ENCODE measurements at places on chromosomes 2 and 18. TPM values are rescaled to one million over a fixed set of nuclear protein-coding genes. Genes with fewer than 3 reads are reported as not detected.

GRCh38 chr2:105038383-105039061, 653 bp downstream of the MRPS9 start:
- no peak for DNase-seq
- H3K4me3 ChIP-seq = peak overlapping the region; percentile 80

DNA sequence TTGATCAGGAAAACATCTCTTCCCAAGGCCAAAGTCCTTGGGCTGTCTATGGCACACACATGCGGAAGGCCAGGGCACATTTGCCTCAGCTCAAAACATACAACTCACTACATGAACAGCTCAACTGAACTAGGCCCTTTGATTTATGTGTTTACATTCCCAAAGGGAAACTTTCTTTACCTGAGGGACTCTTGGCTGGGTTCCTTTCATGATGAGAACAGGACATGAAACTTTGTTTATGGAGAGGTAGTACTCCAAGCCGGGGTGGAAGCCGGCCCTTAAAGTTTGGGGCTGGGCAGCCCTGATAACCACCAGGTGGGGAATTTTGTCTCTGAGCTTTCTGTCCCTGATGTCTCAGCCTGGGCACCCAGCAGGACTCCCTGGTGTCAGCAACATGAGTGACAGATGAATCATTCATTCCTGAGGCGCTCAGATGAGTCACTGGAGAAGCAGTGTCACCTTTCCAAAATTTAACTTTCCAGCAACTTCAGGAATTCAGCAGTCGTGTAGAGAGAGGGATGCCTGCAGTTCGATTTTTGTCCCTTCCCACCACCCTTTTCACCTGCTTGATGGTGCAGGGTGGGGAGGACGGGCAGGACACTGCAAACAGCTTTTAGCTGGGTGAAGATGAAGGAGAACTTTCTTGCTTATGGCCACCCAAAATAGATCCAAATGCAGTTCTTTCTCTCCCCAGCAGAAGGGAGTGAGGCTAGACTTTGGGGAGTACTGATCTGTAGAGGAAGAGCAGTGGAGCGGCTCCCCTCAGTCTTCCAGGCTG, 331.6 kb downstream of the DYSF start:
- H3K4me3 ChIP-seq = no peak overlapping the region
- no peaks in the 10 kb centered on the region for H3K36me3 ChIP-seq
- no peaks in the 10 kb centered on the region for H3K4me1 ChIP-seq

GRCh38 chr2:43340066-43340465, 113.7 kb upstream of the ZFP36L2 start:
- DNase-seq = no peak
- H3K4me3 ChIP-seq = no peak overlapping the region
- no peak overlapping the region for H3K27ac ChIP-seq
- H3K36me3 ChIP-seq = no peaks in the 10 kb centered on the region

- H3K27me3 ChIP-seq = no peaks in the 10 kb centered on the region
- DNase-seq = no peak
- no peak overlapping the region for H3K4me3 ChIP-seq
- H3K27ac ChIP-seq = no peak overlapping the region
- no peaks in the 10 kb centered on the region for H3K4me1 ChIP-seq
- H3K36me3 ChIP-seq = no peaks in the 10 kb centered on the region
Measured at GRCh38 chr2:4673025-4673489, 969.7 kb downstream of the DCDC2C start.

GRCh38 chr2:234211797-234212196, 161.3 kb downstream of the SPP2 start:
- no peak overlapping the region for H3K4me3 ChIP-seq
- peaks cover 16% of the 10 kb centered on the region for H3K4me1 ChIP-seq
- DNase-seq = peak; percentile 20
- no peaks in the 10 kb centered on the region for H3K36me3 ChIP-seq
- no peaks in the 10 kb centered on the region for H3K27me3 ChIP-seq

DNA sequence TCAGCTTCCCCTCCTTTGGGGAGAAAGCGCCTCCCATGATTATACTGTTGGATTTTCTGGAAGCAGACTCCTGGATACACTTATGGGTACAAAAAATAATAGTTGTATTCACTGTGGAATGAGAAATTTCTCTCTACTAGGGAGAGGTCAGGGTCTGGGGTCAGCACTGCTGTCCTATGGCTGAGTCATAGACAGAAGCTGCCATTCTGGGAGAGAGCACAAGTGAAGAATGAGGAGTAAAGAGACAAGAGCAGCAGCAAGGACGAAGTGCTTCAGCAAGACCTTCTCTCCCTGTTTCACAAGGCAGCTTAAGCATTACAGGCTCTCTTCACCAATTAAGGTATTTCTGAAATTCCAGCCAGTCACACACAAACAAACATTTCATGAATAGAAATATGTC, 10.1 kb upstream of the UNC80 start:
- H3K4me1 ChIP-seq = no peaks in the 10 kb centered on the region
- H3K36me3 ChIP-seq = no peaks in the 10 kb centered on the region

Gene LYG2
- polyA plus RNA-seq = not detected

Gene GKN2
- polyA plus RNA-seq = not detected

Gene PFN4
- 0.36 TPM for polyA plus RNA-seq

Gene NYAP2
- not detected for polyA plus RNA-seq
